ENCODE measurements at places on chromosomes 7 and 10. TPM values are rescaled to one million over a fixed set of nuclear protein-coding genes. Genes with fewer than 3 reads are reported as not detected.

Gene TAS2R5
- polyA plus RNA-seq = 0.47 TPM

Gene PLXDC2
- 19.6 TPM for polyA plus RNA-seq

Gene GOLGA7B
- polyA plus RNA-seq = 1.8 TPM

Gene DNTT
- not detected for polyA plus RNA-seq

Gene PNLIPRP2
- 0.15 TPM for polyA plus RNA-seq

Gene KCNH2
- 4.5 TPM for polyA plus RNA-seq

DNA sequence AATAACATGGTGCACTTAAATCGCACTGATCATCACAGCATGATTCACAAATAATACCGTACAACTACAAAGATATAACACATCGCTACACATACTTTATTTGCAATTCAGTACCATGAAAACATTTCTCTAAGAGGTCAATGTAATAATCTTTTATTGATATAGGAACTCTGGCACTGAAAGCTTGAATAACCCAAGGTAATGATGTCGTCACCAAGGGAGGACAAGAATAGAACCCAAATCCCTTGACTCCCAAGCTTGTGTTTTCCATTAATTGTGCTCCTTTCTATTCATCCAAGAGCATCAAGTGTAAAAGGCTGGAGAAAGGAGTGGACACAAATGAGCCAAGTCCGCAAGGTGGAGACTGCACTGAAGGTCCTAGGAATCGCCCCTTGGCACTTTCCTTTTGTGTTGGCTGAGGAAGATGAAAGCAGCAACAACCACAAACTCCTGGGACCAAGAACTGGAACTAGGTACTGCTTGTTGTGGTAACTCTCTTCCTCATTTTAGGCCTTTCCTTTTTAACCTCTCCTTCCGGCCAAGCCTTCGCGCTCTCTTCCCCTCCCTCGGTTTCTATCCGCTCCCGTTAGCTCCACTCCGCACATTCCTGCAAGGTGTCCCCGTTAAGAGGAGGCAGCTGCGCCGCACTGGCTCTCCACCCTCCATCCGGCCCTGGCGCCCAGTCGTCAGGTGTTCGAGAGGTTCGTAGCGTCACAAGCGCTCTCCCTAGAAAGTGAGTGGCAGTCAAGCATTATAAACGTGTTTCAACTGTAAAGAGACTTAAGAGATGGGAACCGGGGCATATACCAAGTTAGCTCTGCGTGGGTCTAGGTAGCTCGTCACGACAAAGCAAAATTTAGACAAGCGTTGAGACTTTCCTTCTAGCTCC is 1.0 kb upstream of the CBLL1 start:
- H3K27ac ChIP-seq = peak overlapping the region; percentile 96
- no peaks in the 10 kb centered on the region for H3K36me3 ChIP-seq
- H3K27me3 ChIP-seq = no peaks in the 10 kb centered on the region
- no peak overlapping the region for H3K4me3 ChIP-seq
- DNase-seq = peak; percentile 76
- peaks cover 37% of the 10 kb centered on the region for H3K4me1 ChIP-seq

- H3K4me3 ChIP-seq = no peak overlapping the region
- no peak overlapping the region for H3K27ac ChIP-seq
- H3K4me1 ChIP-seq = no peaks in the 10 kb centered on the region
- no peaks in the 10 kb centered on the region for H3K27me3 ChIP-seq
- no peaks in the 10 kb centered on the region for H3K36me3 ChIP-seq
These were observed 115.5 kb downstream of the LMBR1 start for GRCh38 chr7:156777364-156778069.

DNA sequence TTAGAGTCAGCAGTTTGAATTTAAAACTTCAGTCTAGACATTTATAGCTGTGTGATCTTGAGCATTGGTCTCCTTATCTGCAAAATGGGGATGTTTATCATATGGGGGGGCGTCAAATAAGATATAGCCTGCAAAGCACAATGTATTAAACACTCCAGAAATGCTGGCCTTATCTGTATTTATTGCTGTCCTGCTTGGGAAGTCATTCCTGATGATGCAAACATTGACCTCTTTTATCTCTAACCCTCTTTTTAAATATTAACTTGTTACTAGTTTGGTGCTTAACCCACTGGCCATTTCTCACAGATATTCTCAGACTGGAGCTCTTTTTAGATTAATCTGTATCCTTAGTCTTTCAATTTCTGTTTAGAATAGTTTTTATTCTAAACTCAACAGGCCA is 13.2 kb downstream of the MRPS33 start:
- no peaks in the 10 kb centered on the region for H3K27me3 ChIP-seq
- no peaks in the 10 kb centered on the region for H3K36me3 ChIP-seq
- H3K27ac ChIP-seq = no peak overlapping the region
- H3K4me3 ChIP-seq = no peak overlapping the region

- H3K27ac ChIP-seq = peak overlapping the region; percentile 45
- H3K4me3 ChIP-seq = no peak overlapping the region
- no peaks in the 10 kb centered on the region for H3K4me1 ChIP-seq
- H3K36me3 ChIP-seq = no peaks in the 10 kb centered on the region
- DNase-seq = no peak
- H3K27me3 ChIP-seq = no peaks in the 10 kb centered on the region
These were observed 25.3 kb downstream of the SLC29A3 start for GRCh38 chr10:71344154-71344925.

DNA sequence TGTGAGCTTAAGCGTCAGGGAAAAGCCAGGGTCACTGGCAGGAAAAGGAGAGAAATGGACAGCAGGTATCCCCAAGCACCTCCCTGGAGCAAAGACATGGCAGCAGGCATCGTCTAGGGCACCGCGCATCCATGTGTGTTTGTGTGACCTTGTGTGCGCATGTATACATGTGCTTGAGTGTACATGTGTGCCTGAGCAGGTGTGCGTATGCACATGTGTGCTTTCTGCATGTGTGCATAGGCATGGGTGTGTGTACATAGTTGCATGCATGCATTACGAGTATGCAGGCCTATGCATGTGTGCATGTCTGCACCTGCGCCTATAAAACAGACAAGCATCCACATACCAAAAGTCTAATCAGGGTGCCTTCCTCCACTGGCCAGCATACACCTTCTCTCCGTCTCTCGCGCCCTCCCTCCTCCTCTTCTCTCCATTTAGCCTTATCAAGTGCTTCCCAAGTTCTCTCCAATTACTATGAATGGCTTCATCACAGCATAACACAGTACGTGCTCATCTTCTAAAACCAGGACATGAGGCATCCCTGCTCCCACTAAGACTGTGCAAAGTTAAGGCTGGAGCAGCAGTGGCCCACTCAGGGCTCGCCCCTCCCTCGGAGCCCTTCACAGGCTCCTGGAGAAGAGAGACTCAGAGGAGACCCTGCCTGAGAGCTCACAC is 30.6 kb downstream of the RASGEF1A start:
- no peak for DNase-seq
- no peaks in the 10 kb centered on the region for H3K36me3 ChIP-seq
- H3K27ac ChIP-seq = no peak overlapping the region
- no peak overlapping the region for H3K4me3 ChIP-seq
- no peaks in the 10 kb centered on the region for H3K4me1 ChIP-seq
- H3K27me3 ChIP-seq = no peaks in the 10 kb centered on the region

DNA sequence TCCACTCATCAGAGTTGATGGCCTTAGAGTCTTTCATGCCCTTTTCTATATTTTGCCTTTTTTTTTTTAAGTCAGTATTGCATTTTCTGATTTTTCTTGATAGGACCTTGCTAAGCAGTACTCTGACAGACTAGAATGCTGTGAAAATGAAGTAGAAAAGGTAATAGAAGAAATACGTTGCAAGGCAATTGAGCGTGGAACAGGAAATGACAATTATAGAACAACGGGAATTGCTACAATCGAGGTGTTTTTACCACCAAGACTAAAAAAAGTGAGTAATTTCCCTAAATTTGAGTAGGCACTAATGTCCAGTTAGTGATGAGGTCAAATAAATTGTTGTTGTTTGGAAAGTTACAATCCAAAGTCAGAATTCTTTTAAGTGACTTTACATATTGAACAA is 7.4 kb downstream of the NUB1 start:
- H3K27me3 ChIP-seq = no peaks in the 10 kb centered on the region
- H3K27ac ChIP-seq = no peak overlapping the region
- H3K4me3 ChIP-seq = no peak overlapping the region
- peaks cover 27% of the 10 kb centered on the region for H3K4me1 ChIP-seq
- DNase-seq = no peak

DNA sequence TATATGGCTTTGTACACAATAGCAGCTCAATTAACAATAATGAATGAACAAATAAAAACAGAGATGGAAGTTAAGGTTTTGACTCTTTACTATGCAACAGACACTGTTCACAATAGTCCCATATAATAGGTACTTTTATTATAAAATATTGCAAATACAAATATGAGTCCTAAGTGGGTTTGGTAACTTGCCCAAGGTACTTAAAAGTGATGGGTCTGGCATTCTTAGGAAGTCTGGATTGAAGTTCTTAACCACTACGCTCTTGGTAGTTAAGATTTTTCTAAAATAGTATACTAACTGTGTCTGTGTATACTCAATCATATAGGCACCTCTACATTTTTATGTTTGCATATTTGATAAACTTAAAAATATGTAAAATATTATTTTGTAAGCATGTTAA is 55.5 kb downstream of the HGF start:
- no peak for DNase-seq
- H3K36me3 ChIP-seq = no peaks in the 10 kb centered on the region
- no peaks in the 10 kb centered on the region for H3K27me3 ChIP-seq
- H3K4me3 ChIP-seq = no peak overlapping the region

- H3K36me3 ChIP-seq = no peaks in the 10 kb centered on the region
- H3K27me3 ChIP-seq = no peaks in the 10 kb centered on the region
- H3K27ac ChIP-seq = no peak overlapping the region
- no peaks in the 10 kb centered on the region for H3K4me1 ChIP-seq
- no peak for DNase-seq
- no peak overlapping the region for H3K4me3 ChIP-seq
These were observed 55.5 kb upstream of the LHFPL3 start for GRCh38 chr7:104272767-104273384.

Measured in adrenal gland (tissue), 19 donors.